ENCODE measurements at places on chromosomes 5 and 9.
A peak's percentile ranks its signal among the peaks of the same experiment; 100 is the strongest.

DNA sequence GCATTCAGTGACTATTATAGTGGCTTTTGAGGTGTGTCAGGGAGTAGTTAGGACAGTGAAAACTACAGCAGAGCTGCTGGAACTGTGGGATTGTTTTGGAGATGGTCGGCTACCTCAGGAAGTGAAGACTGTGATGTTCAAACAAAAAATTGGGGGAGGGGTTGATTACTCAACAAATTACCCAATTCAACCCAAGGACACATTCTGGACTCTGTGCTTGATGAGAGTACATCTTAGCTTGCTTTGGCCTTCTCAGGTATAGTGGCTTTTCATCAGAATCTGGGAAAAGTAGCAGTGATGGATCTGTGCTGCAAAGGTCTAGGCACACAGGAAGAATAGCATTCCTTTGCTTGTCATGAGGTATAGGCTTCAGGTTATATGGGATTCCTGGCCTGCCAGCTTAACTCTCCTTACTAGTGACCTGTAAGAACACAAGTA lies 47.0 kb downstream of the SLC44A1 start:
- no peak for DNase-seq

DNA sequence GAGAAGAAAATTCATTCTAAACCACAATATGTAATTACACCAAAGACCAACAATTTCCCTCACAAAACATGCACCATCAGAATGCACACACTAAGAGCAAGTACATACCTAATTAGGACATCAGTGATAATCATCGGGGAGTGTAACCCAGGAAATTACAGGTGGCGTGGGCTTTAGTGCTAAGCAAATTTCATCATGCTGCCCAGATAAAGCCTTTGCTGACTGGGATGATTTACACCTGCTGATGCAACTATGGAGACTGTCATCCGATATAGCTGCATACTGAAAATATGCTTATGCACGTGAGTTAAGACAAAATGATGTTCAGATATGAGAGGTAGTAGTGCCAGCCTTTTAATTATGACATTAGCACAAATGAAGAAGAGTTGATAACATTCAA lies 123.2 kb downstream of the DCP2 start:
- no peak for DNase-seq

GRCh38 chr9:97768746-97769145 lies 71.6 kb upstream of the XPA start:
- DNase-seq, result peak; percentile 50

- DNase-seq, result no peak
Observed at GRCh38 chr9:132898051-132898450, 19.4 kb downstream of the SPACA9 start.

DNA sequence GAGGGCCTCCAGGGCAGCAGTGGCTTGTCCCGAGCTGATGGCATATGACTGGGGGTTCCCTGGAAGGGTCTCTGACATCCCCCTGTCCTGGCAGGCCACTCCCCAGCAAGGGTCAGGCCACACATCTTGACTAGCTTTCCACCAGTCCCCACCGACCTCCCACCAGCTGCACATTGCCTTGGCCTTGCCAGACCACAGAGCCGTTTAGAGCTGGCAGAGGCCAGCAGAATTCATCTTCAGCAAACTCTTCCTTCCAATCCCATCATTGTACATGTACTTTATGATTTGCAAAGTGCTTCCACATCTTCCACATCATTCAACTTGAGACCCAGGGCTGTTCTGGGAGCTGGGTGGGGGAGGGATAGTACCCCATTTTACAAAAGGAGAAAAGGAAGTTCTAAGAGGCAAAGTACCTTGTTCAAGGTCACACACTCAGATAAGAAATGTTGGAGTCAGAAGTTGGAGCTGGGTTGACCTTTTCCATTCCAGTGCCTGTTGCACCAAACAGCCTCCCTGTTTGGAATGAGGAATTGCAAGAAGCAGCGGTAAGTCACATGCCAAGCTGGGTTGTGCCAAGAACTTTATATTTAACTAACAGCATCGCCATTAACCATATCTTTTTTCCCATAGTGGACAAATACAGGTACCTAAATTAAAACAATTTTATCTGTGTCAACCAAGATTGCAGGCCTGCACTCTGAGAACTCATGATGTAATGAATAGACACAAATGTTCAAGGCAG lies 25.8 kb upstream of the COL15A1 start:
- no peak for DNase-seq

- DNase-seq, result peak; percentile 97
Observed at GRCh38 chr9:133714606-133715294, 23.4 kb downstream of the SARDH start.

DNA sequence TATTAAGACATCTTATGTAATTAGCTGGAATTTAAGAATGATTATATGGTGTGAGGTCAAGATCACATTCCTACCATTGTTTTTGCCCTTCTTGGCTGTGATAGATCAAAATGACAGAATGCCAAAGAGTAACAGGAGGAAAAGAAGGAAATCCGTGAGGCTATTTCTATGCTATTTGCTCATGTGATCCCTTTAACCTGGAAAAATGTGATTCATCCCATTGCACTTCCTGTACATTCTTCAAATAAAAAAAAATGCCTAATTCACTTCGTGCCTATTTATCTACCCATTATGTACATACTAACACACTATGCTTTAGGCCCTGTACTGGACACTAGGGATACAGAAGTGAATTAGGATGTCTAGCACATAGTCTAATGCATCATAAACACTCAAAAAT lies 154.1 kb upstream of the PAPPA start:
- peak; percentile 81 for DNase-seq

DNA sequence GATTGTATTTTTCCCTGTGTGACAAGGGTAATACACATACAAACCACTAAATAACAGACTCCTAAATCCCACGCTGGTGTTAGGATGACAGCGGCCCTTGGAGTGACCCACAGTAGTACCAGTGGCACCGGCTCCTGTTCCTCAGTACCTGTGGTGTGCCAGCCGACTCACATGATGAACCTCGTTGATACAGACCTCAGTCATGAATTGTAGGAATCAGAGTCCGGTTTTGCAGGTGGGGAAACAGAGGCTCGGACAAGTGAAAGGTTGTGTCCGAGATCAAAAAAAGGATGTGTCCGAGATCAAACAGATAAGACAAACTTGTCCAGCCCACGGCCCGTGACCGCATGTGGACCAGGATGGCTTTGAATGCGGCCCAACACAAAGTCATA lies 78.0 kb downstream of the AMBP start:
- DNase-seq, result no peak

DNA sequence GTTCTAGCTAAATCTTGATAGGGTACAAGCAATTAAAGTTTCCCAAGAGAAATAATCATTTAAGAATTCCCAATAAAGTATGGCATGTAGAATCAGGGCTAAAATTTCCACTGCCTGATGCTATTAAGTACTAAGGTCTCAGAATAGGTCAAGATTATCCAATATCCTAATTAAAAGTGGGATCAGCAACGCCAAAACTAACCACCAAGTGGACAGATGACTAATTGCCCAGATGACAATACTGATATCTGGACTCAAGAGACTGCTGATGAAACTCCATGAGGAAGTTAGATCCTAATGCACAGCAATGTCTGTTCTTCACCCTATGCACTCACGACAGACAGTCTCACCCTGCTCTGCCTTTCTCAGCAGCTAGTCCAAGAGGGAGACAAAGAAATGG lies 14.3 kb downstream of the DEPDC1B start:
- DNase-seq, result no peak

GRCh38 chr5:79705632-79706031 lies 16.0 kb downstream of the CMYA5 start:
- DNase-seq, result no peak

DNA sequence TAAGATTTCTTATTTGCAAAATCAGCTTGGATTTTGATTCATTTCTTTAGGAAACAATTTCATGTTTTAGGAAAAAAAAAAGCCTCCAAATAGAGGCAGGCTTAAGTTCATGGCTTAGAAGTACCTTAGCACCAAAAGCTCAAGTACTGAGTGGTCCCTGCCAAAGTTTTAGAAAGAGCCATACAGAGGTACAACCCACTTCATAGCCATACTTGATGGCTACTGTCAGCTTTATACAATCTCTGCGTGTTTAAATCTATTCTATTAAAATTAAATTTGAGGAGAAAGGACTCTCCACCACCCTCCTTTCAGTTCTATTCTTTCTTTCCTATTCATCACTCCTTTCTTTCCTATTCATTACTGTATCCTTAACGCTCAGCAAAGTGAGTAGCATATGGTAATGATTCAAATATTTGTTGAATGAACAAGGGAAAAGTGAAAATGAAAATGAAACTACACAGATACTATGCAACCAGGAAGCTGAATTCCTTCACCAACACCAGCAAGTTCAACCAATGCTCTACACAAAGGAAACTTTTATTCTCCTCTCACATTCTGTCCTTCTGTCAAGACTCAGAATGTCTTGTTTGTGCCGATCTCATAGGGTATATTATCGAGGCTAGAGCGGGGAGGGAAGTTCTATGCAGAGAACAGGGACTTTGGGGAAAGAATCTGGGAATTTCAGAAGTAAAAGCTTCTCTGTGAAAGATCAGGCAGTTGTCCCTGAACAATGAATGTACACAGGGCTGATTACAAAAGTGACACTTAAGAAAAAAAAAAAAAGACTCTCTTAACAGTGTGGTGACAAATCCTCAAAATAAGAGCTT lies 138.6 kb upstream of the SPEF2 start:
- peak; percentile 58 for DNase-seq

- no peak for DNase-seq
Observed at GRCh38 chr9:84758817-84759216, 89.3 kb downstream of the NTRK2 start.

- DNase-seq, result no peak
Observed at GRCh38 chr9:105418588-105419500, 29.0 kb upstream of the FSD1L start.

DNA sequence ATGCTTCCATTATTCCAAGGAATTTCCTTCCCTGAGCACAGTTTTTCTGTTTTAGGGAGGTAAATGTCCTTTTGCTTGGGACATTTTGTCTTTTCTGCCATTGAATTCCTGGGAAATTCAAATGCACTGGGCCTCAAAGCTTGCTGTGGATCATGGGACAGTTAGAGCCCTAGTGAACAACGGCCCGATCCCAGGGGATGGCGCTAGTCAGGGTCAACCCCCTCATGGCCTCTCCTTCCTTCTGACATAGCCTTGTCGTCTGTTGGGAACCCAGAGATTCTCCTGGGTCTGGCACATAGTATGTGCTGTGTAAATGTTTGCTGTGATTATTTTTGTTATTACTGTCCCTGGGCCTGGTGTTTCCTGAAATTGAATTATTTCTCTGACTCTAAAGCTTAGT lies 30.7 kb upstream of the COL15A1 start:
- DNase-seq, result no peak

- DNase-seq, result no peak
Observed at GRCh38 chr9:134965851-134966250, 48.1 kb upstream of the FCN1 start.

- no peak for DNase-seq
Observed at GRCh38 chr9:126033318-126033717, 286.1 kb downstream of the PBX3 start.

GRCh38 chr5:115471345-115472063 lies 73.1 kb downstream of the FEM1C start:
- DNase-seq, result no peak

GRCh38 chr9:123742009-123742767 lies 187.7 kb downstream of the DENND1A start:
- no peak for DNase-seq

DNA sequence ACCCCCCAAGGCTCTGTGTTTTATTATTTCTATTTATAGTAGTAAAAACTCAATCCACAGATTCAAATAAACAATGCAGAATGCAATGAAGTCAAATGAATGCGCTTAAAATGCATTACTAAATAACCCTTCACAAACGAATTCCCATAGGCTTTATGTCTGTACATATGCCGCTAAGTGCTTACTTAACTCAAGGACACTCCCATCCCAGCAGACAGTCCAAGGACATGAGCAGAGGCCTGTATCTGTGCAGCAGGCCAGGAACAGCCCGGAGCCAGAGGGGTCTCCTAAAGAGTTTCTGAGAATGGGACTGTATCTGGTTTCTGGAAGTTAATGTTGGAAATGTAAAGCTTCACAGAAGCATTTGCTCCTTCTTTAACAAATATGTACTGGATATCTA lies 59.8 kb downstream of the MARCHF11 start:
- DNase-seq, result no peak

- no peak for DNase-seq
Observed at GRCh38 chr5:131647048-131647769, 12.2 kb upstream of the RAPGEF6 start.

DNA sequence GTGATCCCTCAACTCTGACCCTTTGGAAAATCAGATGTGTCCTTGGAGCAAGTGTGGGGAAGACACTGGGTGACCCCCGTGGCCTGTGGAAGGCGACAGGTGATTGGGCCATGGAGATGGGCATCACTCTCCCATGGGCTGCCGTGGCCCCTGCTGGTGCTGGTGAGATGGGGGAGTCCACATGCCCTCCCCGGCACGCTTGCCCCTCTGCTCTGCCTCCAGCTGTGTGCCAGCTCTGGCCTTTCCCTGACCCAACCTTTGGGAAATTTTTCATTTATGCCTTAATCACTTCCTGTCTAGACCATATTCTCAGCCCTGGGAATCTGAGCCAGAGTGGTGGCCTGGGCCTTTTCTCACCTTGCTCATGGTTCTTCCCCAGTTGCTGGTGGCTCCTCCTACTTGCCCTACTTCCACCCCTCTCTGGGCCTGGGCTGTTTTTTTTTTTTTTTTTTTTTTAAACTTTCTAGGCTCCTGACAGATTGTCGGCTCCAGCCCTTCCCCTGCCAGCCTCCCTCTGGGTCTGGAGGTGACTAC lies 56.6 kb downstream of the RGS3 start:
- peak; percentile 78 for DNase-seq

- DNase-seq, result peak; percentile 24
Observed at GRCh38 chr9:71487061-71487460, 281.3 kb downstream of the CEMIP2 start.

- no peak for DNase-seq
Observed at GRCh38 chr9:89536145-89536574, 38.2 kb upstream of the SEMA4D start.

DNA sequence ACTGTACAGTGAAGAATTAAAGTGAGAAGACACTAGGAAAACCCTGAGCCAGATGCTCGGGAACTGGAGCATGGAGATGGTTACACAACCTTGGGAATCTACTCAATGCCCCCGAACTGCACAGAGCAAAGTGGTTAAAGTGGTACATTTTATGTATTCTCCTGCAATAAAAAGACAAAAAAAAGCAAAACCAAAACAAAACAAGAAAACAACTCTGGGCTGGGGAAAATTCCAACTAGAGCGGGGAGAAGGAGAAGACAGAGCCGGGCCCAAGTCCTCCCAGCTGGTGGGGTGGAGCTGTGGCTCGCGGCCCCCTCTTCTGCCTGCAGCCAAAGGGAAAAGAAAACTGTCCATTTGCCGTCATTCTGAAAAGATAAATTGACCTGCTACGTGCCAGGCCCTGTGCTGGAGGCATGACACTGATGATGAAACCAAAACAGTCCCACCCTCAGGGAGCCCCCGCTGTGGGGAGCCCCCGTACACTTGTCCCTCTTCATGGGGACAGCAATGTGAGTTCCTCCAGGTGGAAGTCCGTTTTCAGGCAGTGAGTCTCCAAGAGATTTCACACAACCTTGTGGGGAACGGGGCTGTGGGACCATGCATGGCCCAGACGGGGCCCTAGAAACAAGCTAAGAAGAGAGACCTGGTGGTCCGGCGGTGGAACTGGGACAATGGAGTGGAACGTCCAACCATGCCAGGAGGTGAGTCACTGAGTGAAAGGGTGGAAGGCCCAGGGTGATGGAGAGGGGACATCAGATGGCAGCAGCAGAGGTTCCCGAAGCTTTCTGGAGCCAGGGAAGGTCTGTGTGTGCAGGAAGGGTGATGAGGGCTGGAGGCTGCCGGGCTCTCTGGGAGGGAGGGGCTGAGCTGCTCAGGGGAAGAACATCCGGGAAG lies 114.8 kb upstream of the COL5A1 start:
- no peak for DNase-seq

All from A172 (cell line).